ENCODE measurements at places on chromosomes 12 and 14. TPM values are rescaled to one million over a fixed set of nuclear protein-coding genes. Genes with fewer than 3 reads are reported as not detected.

TEDC1 gene
- 2.8 TPM for total RNA-seq

CLEC9A gene
- total RNA-seq, result not detected

TEX52 gene
- not detected for total RNA-seq

STAB2 gene
- total RNA-seq, result not detected

RHEBL1 gene
- not detected for total RNA-seq

FMNL3 gene
- 29.3 TPM for total RNA-seq

ENDOU gene
- total RNA-seq, result 0.29 TPM

KRT5 gene
- 6.7 TPM for total RNA-seq

ALG10 gene
- total RNA-seq, result 5.7 TPM

TPPP2 gene
- total RNA-seq, result not detected

AMN gene
- 0.15 TPM for total RNA-seq

IL22 gene
- total RNA-seq, result not detected

E2F7 gene
- 3.8 TPM for total RNA-seq

TCL1B gene
- total RNA-seq, result not detected

CLMN gene
- 1.5 TPM for total RNA-seq

Data from smooth muscle cell of trachea (primary cell).